T-helper 17 cell (primary cell): ENCODE measurements at places on chromosomes 12 and 14.

- DNase-seq = no peak
These were observed 162.1 kb upstream of the IFNG-AS1 start for GRCh38 chr12:67826946-67827720.

- no peak for DNase-seq
These were observed 253.9 kb downstream of the CACNA1C start for GRCh38 chr12:2306735-2307134.

- DNase-seq = no peak
These were observed 13.2 kb downstream of the KRT76 start for GRCh38 chr12:52763991-52764390.

DNA sequence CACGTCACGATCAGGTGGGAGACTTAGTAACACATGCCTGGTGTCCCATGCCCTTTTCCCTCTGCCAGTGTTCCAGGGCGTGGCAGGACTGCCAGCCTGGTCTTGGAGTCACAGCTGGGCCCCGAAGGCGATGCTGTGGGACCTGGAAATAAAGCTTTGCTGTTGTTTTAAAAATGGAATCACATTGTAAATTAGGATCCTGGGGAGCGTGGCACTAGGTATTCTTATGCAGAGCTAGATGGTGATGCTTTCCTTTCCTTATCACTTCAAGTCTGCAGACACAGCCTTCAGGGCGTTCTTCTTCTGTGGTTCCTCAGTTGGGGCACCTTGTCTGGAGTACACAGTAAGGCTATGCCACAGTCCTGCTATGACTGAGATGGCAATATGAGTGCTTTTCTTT is 64.6 kb downstream of the BICD1 start:
- no peak for DNase-seq

DNA sequence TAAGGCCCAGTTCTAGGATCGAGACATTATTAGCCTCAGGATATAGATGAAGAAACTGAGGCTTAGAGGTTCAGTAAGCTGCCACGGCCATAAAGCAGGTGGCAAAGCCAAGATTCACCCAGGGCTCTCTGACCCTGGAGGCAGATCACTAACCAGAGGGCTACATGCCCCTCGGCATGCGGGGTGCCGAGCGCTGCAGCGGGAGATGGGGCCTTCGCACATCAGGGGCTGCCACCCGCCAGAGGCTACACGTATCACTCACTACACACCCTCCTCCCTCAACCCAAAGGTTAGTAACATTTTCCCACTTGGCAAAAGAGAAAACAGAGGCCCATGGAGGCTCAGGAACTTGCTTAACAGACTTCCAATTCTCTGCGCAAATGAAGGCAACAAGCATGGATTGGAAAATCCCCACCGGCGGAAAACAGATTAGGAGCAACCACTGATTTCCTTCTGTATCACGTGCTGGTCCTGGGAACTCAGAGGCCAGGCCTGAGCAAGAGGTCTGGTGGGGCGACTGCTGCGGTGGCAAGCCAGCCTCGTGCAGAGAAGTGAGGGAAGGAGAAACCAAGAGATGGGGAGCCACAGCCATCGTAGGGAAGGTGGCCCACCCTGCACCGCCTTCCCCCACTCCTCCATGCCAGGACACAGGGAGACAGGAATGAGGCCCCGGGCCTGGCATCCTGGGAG is 6.0 kb downstream of the CCDC85C start:
- DNase-seq = no peak

DNA sequence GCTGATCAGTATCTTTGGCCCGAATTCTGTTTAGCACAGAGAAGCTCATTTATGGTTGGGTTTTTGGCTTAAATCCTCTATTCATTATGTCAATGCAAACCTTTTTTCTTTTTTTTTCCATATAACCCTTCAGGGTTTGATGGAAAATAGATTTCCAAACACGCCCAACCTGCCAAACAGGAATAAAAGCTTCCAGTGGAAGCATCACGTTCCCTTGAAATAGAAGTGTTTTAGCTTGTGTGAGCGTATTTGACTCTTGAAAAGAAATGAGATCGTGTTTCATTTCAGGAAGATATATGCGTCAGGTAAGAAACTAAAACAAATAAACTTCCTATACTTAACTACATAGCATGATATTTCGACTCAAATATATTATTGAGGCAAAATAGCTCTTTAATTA is at the start of gene PIK3C2G:
TSS of gene PIK3C2G (plus strand) at position 246 of the 400 bp plus-strand sequence. CDS start 20,564 bp downstream, outside the sequence.
- DNase-seq = no peak

DNA sequence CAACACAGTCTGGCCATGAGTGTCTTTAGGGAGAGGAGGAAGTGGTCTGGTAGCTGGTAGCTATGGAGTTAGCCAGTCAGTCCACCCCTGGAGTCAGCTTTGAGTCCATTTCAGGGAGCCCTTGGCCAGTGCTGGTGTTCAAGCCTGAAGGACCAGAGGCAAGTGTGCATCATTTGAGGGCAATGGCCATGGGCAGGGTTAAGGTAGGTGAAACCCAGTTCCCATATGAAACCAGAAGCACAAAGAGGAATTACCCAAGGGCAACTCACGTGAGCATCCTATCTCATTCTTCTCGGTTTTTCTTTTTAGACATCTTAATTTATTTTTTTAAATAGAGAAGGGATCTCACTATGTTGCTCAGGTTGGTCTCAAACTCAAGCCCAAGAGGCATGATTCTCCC is 61.3 kb upstream of the ACTN1 start:
- no peak for DNase-seq

DNA sequence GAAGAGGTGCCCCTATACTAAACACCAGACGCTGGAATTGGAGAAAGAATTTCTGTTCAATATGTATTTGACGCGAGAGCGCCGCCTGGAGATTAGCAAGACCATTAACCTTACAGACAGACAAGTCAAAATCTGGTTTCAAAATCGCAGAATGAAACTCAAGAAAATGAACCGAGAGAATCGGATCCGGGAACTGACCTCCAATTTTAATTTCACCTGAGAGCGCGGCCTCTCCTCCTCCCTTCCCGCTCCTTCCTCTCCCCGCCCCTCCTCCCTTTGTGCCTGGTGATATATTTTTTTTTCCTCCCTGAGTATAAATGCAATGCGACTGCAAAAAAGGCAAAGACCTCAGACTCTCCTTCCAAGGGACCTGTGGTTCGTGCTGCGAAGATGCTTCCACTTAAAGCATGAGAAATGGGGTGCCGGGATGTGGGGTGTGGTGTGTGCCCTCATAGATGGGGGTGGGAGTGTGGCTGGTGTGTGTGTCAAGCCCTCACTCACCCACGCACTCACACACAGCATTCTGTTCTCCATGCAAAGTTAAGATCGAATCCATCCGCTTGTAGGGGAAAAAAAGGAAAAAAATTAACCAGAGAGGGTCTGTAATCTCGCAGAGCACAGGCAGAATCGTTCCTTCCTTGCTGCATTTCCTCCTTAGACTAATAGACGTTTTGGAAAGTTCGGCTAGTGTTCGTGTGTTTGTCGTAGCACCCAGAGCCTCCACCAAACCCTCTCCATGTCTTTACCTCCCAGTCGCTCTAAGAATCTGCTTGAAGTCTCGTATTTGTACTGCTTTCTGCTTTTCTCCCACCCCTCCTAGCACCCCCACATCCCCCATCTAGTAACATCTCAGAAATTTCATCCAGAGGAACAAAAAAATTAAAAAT is 4.5 kb downstream of the HOXC10 start:
- no peak for DNase-seq

DNA sequence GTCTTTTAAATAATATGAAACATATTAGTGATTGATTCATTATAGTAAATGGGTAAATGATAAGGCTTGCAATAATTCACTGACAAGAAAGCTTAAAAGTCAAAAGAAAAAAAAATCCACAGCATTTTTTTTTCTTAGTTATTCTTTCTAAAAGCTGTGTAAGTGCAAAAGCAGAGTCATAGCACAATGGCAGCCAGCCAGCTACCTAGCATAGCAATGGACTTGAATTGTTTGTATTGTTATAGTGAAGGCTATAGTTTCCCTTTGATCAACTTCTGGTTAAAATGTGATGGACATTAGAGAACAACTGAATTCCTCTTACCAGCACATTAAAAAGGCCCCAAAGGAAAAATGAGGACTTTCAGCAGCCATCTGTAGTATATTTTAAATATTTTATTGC is 232.1 kb downstream of the NAV3 start:
- DNase-seq = no peak

- no peak for DNase-seq
These were observed 119.7 kb upstream of the PDE3A start for GRCh38 chr12:20248646-20249045.

DNA sequence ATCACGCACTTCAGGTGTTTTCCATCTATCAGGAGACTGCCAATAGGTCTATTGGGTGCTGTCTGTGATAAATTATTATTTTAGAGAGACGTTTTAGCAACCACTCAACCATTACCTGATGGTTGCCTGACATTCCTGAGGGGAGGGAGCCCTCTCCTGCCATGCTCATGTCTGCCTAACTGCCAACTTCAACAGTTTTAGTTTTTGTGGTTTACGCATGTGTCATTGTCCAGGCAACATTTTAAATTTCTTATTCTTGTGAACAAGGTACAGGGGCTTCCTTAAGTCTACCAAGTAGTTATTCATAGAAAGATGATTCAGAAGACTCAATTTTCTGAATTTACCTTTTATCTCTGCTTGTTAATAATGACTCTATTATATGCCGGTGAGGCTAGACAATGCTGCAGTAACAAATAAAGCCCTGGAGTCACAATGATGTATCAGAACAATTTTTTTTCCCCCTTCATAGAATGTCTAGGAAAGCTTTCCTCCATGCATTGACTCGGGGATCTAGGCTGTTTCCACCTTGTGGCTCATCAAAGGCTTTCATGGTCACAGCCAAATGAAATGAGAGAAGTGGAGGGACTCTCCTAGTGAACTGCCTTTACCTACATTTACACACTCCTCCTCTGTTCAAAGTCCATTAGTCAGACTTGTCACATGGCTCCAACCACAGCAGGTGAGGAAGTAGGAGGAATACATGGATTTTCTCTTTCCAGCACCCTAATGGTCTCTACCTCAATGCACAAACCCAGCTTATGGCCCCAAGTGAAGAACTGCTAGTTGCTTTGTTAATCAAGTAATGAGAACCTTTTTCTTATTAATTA is 225.8 kb downstream of the CRADD start:
- DNase-seq = no peak

DNA sequence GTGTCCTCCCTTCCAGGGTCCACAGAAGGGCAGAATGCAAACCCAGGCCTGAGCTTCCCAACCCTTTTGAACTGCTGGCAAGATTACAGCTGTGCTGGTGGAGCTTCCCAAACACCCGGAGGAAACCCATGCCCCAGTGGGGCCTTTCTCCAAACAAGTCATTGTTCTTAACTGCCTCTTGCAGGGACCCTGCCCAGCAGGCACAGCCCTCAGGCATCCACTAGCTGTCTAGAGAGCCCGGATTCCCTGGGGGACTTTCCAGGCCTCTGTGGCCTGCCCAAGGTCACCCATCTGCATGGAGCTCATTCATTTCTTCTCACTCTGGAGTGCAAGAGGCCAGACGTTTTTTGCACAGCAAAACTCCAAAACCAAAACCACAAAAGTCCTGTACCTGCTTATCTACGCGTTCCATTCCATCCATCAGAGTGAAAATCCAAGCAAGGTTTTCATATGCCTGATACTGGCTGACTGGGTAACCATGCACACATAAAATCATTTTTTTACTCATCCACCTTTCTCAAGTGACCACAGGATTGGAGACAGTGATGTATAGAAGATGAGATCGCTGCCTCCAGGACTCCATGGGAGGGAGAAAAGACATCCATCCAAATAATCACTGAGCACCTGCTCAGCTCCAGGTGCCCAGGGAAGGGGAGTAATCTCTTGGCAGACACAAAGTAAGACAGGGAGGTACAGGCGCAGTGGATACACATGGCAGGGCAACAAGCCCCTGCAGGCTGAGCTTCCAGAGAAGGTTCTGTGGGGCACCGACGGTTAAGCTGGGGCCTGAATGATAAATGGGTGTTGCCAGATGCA is 17.2 kb upstream of the BDKRB2 start:
- no peak for DNase-seq

- DNase-seq = peak; percentile 3
These were observed 217.5 kb upstream of the C14orf180 start for GRCh38 chr14:104361921-104362681.

- DNase-seq = no peak
These were observed 21.6 kb downstream of the C12orf71 start for GRCh38 chr12:27060740-27061139.

- no peak for DNase-seq
These were observed 20.9 kb upstream of the APPL2 start for GRCh38 chr12:105256921-105257320.

DNA sequence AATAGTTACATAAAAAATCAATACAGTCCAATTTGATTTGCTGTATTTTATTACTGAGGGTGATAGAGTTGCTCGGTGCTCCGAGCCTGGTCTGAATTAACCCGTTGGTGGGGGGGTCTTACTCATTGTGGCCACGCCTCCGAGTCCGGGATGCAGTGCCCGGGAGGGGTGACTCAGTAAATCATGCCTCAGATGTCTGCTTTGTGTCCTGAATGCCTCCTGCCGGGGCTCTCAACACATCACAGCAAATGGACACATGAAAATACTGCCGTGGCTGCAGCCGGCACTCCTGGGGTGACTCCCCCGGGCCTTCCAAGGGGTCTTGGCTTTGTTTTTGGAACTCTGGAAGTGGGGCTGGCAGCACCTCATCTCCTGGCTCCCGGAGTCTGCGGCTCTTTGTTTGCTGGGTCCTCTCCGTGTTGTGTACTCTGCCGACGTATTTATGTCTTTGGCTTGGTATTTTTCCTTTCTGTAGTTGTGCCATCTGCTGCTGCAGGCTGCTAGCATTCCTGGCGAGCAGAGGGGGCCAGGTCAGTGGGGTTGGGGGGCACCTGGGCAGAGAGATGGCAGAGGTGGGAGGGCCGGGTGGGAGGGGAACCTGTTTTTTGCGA is 129.0 kb downstream of the AACS start:
- DNase-seq = no peak

DNA sequence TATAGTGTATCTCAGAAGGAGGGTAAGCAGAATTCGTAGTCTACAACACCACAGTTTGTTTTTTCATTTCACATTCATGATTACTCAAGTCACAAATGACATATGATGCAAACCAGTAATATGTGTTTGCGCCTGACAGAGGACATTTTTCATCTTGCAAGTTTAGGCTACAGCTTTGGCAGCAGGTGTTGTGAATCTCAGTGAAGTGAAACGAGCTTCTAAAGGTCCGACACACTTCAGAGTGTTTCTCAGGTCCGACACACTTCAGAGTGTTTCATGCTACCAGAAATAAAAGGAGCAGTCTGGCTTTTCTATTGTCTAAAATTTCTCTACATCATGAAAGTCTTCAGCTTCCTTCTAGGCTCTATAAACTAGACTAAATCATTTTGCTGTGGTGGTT is 22.7 kb downstream of the CLEC14A start:
- DNase-seq = no peak

GRCh38 chr12:90485560-90485959 is 469.4 kb downstream of the CCER1 start:
- DNase-seq = no peak

DNA sequence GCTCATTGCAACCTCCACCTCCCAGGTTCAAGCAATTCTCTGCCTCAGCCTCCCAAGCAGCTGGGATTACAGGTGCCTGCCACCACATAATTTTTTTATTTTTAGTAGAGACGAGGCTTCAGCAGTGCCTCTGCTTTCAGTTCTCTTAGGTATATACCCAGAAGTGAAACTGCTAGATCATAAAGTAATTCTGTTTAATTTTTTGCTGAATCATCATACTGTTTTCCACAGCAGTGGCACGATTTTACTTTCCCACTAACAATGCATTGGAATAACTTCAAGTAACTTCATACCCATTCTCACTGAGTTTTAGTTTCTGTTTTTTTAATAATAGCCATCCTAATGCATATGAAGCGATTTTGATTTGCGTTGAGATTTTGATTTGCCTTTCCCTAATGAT is 148.0 kb upstream of the G2E3 start:
- no peak for DNase-seq
